ENCODE measurements at places on chromosomes 13 and 19.

- no peak for DNase-seq
These were observed 4.2 kb downstream of the KLK3 start for GRCh38 chr19:50858886-50859285.

DNA sequence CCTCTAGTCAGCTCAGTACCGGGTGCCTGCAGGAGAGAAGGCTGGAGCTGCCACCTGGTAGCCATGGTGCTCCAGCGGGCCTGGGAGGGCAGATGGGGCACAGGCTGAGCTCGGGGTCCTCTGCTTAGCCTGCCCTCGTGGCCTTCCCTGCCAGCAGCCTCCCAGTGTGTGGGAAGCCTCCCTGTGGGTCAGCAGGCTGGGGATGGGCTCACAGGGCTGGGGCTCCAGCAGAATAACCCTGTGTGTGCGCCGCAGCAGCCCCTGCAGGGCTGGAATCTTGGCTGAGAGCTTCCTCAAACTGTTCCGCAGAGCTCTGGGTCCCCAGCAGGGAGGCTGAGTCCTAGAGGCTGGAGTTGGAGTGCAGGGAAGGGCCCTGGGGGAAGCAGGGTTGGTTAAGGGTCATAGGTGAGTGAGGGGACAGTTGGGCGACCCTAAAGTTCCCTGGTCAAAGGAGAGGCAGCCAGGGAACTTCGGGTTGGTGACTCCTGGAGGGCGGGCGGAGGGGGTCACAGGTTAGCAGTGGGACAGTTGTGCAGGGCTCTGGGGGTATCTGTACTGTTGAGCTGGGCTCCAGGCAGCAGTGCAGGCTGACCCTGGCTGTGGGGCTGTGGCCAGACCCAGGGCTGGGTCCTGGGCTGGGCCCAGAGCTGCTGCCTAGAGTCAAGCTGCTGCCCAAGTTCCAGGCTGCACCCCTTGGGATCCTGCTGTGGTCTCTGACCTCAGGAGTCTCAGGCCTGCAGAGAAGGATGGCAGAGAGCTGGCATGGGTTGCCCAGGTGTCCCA lies 14.0 kb downstream of the ARHGAP33 start:
- DNase-seq = no peak

DNA sequence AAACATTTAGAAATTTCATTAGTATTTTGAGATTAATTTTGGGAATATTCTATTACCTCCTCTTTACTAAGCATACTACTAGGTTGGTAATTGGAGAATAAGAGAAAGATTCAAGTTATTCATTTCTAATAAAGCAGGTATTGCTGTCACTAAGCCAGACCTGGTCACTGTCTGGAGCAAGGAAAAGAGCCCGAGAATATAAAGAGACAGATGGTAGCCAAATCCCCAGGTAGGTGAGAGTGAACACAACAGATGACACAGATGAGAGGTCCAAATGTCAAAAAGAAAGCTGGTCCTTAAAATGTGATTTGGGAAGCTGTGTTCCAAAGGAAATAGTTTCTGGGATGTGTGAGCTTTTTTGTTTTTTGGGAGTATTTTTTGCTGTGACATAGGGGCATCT lies 128.6 kb downstream of the ZNF100 start:
- no peak for DNase-seq

GRCh38 chr19:10407096-10407495 lies 3.8 kb upstream of the CDC37 start:
- DNase-seq = no peak

DNA sequence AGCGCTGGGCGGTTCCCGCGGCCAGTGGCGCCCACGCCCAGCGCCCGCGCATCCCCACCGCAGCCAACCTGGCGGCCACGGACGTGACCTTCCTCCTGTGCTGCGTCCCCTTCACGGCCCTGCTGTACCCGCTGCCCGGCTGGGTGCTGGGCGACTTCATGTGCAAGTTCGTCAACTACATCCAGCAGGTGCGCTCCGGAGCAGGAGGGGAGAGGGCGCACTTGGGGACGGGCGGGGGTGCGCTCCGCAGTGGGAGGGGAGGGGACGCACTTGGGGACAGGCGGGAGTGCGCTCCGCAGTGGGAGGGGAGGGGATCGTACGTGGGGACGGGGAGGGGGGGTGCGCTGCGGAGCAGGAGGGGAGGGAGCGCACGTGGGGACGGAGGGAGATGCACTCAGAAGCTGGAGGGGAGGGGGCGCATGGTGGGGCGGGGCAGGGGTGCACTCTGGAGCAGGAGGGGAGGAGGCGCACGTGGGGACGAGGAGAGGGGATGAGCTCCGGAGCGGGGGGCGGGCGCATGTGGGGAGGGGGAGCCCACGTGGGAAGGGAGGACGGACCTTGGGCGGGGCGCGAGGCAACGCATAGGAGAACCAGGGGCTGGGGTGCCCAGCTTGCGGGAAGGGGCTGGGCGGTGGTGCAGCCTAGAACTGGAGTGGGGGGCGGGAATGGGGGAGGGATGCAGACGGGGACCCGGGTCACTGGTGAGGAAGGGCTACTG lies 1.5 kb downstream of the KISS1R start:
- no peak for DNase-seq

- DNase-seq = no peak
These were observed 48.8 kb downstream of the COMP start for GRCh38 chr19:18742324-18742723.

DNA sequence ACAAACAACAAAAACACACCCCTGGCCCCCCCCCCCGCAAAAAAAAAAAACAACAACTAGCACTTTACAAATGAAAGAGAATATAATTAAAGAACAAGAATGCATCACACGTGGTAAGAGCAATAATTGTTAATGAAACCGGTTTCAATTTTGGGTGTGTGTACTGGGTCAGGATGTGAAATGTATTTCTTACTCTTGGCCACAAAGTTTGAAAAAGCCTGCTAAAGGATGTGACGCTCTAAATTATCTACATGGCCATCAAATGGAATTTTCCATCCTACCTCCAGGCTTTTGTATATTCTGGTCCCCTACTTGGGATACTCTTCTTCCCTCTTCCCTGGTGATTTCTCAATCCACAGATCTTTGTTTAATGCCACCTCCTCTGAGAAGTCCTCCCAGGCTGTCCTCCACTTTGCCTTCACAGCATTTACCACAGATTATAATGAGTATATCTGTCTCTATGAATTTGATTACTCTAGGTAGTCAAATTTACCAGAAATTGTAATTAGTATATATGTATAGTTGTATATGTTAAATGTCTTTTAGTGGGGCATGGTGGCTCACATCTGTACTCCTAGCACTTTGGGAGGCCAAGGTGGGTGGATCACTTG lies 2.1 kb downstream of the SARS2 start:
- DNase-seq = no peak

DNA sequence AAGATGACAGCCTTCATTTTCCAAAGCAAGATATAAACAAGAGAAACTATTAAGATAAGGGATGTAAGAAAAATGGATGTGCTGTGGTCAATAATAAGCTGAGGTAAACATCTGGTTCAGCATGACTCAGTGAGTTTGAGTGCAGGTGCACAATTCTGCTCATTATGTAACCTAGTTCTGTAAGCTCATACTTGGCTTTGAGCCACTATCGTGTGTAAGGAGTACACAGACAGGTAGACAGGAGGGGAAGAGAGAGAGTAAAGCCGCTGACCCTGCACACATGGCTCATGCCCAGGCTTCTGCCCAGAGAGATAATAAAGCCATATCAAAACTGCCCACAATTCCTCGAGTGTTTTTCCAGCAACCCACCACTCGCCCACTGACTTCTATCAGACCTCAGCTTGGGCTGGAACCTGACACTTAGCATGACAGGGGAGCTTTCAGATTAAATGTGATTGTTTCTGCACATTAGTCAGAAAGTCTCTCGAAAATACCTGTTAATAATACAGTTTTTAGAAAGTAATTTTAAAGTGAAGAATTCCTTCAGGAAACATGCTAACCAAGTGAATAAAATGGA lies 51.7 kb downstream of the ZNF91 start:
- DNase-seq = no peak

DNA sequence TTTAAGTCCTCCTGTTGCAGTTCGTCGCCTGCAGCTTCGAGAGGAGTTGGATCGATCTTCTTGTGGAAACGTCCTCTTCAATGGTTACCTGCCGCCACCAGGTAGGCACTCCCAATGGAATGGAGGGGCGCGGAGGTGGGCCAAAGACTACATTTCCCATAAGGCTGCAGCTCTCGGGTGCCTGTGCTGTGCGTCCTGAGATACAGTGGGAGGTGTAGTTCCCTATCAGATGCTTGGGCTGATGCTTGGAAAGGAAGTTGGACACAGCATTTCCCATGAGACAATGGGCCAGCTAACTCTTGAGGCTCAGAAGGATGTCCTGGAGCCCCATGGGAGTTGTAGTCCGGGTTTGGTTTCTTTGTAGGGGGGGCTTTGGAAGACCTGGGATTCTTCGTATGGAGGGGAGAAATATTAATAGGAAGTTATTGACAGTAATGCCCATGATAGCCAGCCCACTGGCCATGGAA lies 1.8 kb downstream of the SHKBP1 start:
- no peak for DNase-seq

- DNase-seq = no peak
These were observed 100.9 kb downstream of the MYCBP2 start for GRCh38 chr13:77225946-77226345.

GRCh38 chr13:20404488-20405222 lies 121.0 kb downstream of the CRYL1 start:
- no peak for DNase-seq

DNA sequence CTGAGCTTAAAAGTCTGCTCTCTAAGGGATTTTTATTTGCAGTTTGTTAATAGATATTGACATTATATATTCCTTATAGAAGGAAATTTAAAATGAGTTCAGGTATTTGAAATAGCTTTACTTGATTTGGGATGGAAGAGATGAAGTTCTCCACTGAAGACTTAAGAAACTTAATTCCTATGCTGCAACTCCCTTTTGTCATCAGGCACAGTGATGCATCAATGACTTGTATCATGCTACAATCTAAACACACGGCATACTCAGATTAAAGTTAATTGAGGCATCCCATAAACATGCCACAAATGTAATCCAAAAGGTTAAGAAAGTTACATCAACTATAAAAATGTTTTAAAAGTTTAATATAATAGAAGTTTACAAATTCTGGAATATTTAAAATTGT lies 109.0 kb downstream of the STARD13 start:
- no peak for DNase-seq

GRCh38 chr19:30879225-30879624 lies 470.0 kb downstream of the TSHZ3 start:
- DNase-seq = no peak

GRCh38 chr19:13623716-13624710 lies 117.7 kb upstream of the CACNA1A start:
- DNase-seq = no peak

- DNase-seq = no peak
These were observed 4.2 kb upstream of the PAFAH1B3 start for GRCh38 chr19:42306646-42307045.

GRCh38 chr13:99415851-99416331 lies 85.4 kb upstream of the TM9SF2 start:
- DNase-seq = no peak

GRCh38 chr19:28377077-28377476 lies 835.9 kb downstream of the UQCRFS1 start:
- no peak for DNase-seq

DNA sequence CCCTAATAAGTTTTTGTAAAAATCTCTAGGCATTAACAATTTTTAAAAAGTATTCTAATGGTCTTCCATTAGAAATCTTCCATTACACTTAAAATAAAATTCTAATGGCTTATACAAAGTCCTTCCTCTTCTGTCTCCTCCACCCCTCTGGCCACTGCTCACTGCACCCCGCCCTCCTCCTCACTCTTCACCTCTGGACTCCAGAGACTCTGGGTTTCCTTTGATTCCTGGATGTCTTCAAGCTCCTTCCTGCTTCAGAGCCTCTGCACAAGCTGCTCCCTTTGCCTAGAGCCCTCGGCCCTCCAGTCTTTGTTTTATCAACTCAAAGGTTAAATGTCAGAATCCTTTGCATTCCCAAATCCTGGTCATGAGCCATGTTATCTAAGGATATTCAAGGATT lies 20.8 kb downstream of the TNFSF14 start:
- DNase-seq = no peak

DNA sequence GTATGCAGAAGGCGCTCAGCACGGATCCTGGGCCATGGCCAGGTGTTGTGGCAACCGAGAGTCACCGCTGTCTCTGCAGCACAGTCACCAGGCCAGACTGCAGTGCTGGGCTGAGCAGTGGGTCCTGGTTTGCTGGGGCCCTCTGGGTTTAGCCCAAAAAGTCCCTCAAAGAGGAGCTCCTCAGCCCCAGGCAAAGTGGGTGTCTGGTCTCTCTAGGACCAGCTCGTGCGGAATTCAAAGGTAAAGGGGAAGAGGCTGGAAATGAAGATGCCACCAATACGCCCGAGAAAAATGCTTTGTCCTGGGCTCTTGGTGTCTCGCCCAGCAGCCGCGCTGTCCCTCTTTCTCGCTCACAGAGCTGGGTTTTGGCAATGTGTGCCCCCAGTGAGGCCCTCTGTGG lies 38.5 kb upstream of the ANKRD10 start:
- DNase-seq = no peak

DNA sequence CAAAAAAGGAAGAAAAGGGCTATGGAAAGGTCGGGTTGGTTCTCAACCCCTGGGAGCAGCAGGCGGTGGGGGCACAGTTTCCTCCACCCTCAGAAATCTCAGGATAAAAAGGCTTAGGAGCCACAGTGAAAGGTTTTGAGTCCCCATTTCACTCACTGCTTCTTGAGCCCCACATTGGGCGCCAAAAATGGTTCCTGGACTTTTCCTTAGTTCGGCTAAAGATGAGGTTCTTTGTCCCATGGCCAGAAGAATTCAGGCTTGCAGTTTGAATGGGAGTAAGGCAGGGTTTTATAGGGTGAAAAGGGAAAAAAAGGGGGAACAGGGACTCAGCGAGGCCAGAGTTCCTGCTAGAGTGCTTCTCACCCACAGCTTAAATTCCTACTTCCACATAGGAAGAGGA lies 179.5 kb downstream of the GGACT start:
- DNase-seq = no peak

DNA sequence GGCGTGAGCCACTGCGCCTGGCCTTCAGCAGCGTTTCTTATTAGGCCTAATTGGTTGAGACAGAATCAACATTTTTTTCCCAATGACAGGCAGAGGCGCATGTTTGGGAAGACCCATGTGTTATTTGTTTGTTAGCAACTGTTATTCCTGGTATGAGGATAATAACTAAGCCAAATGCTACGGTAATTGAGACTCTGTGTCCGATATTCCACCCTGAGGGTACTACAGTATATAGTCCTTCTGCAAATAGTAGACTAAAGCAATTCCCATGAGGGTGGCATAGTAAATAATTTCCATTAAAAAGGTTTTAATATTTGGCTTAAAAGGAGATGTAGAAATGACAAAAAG lies 18.4 kb upstream of the CCL25 start:
- DNase-seq = no peak

GRCh38 chr13:49645451-49645850 lies 17.1 kb downstream of the ARL11 start:
- no peak for DNase-seq

GRCh38 chr19:46546194-46546896 lies 50.7 kb upstream of the PNMA8B start:
- DNase-seq = no peak

- DNase-seq = no peak
These were observed 26.3 kb downstream of the F2RL3 start for GRCh38 chr19:16915135-16915534.
